ENCODE measurements at places on chromosomes 4 and X.

GRCh38 chrX:107731831-107732502 lies 43.6 kb downstream of the TSC22D3 start:
- DNase-seq, result peak; percentile 66

DNA sequence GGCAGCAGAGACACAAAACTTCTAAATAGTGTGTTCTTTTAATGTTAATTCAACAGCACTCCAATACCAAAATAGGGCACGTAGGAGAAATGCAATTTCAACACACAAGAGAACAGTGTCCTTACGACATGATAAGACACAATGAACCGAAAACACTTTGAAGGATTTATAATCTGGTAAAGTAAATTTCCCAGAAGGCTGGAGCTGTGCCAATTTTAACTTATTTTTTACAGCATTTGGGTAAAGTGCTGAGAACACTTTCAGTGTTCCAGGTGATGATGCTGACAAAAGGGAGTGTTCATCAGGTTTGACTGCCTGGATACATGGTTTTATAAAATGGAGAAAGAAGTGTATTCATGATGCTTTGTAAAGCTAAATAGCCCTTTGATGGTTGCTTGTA lies 76.5 kb downstream of the MAPK10 start:
- no peak for DNase-seq

DNA sequence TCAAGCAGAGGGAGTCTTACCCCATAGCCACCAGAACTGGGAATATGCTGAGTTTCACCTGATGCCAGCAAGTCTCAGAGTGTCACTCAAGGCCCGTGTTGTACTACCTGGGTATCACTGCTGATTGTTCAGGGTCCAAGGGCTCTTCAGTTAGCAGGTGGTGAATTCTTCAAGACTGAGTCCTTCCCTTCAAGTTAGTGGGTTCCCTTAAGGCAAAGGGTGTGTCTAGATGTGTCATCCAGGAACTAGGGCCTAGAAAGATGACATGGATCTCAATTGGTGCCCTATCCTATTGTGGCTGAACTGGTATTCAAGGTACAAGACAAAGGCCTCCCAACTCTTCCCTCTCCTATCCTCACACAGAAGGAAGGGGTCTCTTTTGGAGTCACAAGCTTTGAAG lies 159.9 kb upstream of the DIPK2B start:
- no peak for DNase-seq

- DNase-seq, result no peak
Observed at GRCh38 chr4:32025851-32026459, 1305.8 kb downstream of the PCDH7 start.

- no peak for DNase-seq
Observed at GRCh38 chrX:7164174-7164573, 16.2 kb upstream of the PUDP start.

DNA sequence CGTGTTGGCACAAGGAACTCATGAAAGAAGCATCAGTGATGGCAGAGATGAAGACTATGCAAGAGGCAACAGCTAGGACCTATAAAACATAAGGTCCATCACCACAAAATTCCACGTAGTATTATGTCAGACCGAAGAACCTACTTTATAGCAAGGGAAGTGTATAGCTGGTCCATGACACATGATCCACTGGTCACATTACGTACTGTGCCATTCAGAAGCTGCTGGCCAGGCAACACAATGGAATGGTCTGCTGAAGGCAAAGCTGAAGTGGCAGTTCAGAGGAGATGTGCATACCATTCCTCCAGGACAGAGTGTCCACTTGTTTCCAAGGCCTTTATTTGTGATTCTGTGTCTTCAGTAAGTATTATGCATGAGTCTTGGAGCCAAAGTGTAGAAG lies 215.5 kb upstream of the UGT8 start:
- DNase-seq, result no peak

DNA sequence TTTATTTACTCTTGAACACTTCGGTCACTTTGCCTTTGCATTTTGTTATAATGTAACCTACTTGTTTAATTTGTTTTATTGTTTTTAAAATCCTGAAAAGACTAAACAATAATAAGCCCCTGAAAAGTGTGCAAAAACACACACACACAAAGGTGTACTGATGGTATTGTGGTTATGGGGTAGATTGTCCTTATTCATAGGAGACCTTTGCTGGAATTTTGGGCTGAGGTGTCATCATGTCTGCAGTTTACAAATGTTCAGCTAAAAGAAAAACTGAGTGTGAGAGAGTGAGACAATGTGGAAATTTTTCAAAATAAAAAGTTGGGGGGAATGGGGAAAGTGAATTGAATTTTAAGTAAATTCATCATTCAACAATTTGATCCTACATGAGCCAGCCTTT lies 174.9 kb downstream of the QDPR start:
- no peak for DNase-seq

DNA sequence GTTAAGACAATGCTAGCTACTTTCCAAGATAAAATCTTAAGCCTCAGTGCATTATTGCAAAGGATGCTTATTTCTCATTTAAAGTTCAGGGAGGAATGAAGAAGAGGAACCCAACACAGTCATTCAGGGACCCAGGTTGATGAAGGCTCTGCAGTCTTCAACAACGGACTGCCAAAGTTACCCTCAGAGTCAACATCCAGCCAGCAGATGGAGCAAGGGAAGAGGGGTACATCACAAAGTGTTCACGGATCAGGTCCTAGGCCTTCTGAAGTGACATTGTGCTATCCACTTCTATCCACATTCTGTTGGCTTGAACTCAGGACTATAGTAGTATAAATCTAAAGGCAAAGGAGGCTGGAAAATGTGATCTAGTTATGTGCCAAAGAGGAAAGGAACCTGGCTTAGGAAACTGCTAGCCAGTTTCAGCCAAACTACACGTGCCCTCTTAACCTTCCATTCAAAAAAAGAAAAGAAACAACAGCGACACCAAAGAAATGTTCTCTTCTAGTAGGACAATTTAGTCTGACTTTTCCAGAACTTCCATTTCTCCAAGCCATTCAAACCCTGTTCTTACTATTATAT lies 28.8 kb downstream of the NKX6-1 start:
- DNase-seq, result no peak

GRCh38 chr4:141132709-141133145 lies 542 bp downstream of the RNF150 start:
- no peak for DNase-seq

DNA sequence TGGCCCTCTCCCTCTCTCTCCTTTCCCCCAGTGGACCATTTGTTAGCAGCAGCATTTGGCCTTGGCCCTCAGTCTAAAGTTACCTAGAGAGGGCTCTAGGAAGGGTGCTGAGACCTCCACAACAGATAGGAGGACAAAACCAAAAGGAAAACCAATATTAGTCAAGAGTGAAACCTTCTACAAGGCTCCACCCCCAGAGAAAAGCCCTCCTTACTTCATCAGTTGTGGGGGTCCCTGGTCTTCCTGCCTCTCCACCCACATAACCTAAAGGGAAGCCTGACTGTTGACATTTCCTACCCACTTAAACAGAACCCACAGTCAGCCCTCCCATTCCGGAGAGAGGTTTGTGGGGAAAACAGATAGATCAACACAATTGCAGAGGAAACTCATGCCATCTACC lies 4.7 kb upstream of the CD40LG start:
- DNase-seq, result no peak

- DNase-seq, result no peak
Observed at GRCh38 chr4:40656201-40656863, 26.7 kb upstream of the RBM47 start.

DNA sequence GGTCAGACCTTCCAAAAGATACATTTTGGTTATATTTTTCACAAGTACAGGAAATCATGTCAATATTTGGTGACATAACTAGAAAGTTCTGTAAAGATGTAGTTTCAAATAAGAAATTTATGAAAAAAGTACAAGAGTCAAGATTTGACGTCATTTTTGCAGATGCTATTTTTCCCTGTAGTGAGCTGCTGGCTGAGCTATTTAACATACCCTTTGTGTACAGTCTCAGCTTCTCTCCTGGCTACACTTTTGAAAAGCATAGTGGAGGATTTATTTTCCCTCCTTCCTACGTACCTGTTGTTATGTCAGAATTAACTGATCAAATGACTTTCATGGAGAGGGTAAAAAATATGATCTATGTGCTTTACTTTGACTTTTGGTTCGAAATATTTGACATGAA lies 536 bp downstream of the UGT2B7 start:
- DNase-seq, result no peak

DNA sequence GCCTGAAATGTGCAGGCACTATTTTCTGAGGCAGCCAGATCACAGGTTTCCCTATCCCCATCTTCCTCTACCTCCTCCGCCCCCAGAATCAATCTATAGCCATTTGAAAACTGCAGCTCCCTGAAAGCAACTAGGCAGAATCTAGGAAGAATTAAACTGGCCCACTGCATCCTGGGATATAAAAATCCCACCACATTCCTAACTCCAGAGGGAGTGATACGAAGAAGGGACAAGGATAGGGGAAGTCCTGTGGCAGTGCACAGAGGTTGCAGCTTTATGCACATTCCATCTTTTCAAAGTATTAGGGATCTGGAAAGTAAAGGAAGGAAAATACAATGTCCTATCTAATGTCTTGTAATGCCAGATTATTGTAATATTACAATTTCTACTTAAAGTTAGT lies 18.3 kb upstream of the HERC3 start:
- DNase-seq, result no peak

- no peak for DNase-seq
Observed at GRCh38 chrX:97416461-97416860, 532.8 kb downstream of the RPA4 start.

- DNase-seq, result no peak
Observed at GRCh38 chr4:3343358-3343757, 50.5 kb downstream of the RGS12 start.

- DNase-seq, result no peak
Observed at GRCh38 chr4:73193659-73194058, 64.9 kb downstream of the ANKRD17 start.

DNA sequence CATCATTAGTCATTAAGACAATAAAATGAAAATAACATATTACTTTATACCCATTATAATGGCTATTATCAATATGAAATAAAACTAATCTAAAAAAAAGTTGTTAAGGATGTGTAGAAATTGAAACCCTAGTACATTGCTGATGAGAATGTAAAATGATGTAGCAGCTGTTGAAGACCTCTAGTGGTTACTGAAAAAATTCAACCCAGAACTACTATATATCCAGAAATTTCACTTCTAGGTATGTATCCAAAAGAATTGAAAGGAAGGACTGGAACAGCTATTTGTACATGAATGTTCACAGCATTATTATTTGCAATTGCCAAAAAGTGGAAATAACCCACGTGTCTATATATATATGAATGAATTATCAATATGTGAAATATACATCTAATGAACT lies 180.3 kb upstream of the KLHL4 start:
- DNase-seq, result no peak

DNA sequence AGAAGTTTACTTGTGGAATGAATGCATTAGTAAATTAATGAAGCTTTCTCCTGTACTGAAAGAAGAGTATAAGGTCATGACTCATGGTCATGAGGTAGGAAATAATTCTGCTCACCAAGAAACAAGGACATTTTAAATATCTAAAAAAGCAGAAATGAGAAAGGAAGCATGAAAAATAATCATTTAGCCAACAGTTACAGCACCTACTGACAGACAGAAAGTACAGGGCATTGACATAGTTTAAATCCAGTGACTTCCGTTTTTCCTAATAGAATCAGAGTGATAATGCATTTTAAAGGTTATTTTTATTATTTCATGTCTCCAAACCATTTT lies 30.5 kb upstream of the ACSL1 start:
- no peak for DNase-seq

DNA sequence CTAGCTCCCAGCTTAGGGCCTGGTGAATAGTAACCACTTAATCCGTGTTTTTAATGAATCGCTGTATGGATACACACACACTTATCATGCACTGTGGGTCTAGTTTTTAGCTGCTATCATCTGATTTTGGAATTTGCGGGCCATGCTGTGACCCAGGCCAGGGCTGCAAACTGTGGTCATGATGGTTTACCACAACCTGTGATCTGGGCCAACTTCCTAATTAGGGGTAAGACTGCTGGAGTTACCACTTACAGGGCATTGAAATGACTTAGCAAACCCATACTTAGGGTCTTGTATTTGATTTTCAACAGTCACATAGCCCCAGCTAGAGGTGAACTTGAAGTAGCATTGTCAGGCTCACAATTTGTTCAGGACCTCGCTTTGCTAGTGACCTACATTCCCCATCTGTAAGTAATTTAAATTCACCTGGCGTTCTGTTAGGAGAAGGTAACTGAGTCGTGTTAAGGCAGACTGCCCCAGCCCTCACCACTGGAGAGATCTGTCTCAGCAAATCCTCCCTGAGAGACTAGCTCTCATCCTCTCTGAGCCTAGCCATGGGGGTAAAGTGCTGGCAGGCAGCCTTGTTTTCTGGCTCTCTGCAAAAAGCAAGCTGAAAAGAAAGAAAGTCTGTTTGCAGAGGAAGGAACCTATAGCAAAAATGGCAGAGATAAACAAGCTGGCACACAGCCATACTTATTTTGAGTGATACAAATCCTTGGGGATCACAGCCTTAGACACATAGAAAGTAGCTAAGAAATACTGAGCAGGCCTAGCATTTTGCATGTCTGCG lies 33.8 kb upstream of the EGFL6 start:
- DNase-seq, result no peak

DNA sequence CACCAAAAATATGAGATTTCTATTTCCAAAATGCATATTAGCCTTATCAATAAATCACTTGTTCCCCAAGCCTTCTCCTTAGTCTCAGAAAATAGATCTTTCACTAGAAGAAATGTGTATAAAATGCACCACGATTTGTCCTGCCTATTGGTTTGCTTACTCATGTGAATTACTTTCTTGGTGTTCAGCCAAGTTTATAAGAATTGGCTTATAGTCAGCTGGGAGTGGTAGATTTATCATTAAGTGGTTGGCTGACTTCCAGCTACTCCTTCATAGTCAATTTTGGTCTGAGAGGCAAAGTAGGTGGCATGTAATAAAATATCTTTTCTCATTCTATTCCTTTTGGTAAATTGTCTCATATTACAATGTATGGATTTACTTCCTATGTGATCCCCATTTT lies 1.3 kb downstream of the SULT1E1 start:
- no peak for DNase-seq

GRCh38 chrX:43973249-43974099 lies at the start of gene NDP:
Gene NDP (minus strand): TSS chrX:43973390. CDS start chrX:43958645, 14,745 bp downstream.
- DNase-seq, result no peak

DNA sequence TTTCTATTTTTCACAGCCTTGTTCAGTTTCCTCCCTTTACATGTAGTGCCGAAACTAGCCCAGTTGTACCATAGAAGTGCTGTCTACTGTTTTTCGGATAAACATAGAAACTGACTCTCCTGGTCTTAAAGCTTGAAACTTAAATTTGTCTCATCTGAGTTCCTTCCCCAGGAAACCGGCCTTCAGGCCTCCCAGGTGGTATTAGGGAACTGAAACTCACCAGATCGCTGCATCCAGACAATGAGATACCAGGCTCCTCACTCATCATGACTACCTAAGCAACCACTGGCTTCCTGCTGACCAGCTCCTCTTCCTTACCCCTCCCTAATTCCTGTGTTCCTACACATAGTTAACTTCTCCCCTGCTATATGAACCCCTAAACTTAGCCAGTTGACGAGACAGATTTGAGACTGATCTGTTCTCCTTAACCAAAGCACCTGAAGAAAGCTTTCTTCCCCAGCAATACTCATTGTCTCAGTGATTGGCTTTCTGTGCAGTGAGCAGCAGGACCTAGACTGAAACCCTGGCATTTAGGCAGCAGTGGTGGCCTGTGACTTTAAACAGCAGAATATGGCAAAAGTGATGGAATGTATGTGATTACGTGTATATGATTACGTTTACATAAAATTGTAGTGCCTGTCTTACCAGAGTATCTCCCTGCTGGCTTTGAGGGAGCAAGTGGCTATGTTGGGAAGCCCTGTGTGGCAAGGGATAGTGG lies 959.1 kb upstream of the LCORL start:
- DNase-seq, result no peak
